ENCODE measurements at places on chromosomes 2 and 18.

DNA sequence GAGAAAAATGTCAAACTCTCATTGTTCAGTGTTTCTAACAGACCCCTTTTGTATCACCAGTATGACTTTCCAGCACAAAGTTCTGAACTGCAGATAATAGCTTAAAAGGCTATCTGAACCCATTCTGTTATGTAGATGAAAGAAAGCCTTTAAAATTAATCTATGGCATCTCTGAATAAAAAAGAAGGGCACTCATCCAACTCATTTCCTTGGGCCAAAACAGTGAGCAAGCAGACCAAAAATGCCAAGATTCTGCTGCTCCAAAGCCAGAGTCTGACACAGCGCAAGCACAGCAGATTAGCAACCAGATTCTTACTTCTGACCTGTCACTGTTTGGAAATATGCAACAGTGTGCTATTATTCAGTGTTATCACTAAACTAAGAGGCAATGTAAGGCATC is 22.6 kb upstream of the ITGA6 start:
- no peak for DNase-seq

DNA sequence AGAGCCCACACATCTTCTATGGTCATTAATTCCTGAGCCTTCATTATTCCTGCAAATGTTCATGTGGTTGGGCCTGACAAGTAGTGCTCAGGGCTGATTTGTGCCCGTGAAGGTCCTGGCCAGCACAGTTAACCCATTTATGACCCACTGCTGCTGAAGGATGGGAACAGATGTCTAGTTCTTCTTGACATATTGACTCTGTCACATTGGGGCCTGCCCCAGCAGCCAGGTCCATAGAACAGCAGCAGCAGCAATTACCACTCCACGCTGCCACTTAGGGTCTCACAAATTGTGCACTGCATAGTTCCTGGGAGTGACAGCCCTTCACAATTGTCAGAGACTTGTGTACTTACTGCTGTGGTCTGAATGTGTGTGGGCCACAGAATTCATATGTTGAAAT is 442.3 kb upstream of the RGPD4 start:
- no peak for DNase-seq

DNA sequence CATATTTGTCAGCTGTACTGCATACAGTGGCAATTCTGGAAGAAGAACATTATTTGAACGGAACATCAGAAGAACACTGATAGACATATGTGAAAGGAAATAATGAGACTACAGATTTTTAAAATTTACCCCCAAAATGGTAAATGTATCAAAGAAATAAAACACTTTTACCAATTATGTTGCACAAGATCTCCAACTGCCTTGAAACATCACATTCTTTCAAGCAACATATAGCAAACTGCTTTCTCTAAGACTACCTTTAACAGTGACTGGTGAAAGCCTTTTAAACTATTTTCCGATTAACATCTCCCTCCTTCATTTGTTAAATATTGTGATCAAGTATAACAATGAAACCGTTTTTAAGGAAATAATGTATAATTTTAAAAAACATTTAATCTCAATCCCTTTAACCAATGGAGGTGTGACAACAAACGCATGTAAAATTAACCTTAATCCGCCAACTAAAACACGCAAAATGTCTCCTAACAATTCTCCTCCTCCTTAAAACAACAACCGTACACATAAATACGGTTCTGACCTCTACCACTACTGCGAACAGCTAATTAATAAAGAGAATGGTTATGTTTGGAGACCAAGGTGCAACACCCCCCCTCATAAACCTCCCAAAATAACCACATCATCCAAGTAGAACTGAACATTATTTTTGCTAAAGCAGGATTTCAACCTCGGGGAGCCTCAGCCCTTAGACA is 2.4 kb downstream of the FBXO11 start:
- no peak for DNase-seq

DNA sequence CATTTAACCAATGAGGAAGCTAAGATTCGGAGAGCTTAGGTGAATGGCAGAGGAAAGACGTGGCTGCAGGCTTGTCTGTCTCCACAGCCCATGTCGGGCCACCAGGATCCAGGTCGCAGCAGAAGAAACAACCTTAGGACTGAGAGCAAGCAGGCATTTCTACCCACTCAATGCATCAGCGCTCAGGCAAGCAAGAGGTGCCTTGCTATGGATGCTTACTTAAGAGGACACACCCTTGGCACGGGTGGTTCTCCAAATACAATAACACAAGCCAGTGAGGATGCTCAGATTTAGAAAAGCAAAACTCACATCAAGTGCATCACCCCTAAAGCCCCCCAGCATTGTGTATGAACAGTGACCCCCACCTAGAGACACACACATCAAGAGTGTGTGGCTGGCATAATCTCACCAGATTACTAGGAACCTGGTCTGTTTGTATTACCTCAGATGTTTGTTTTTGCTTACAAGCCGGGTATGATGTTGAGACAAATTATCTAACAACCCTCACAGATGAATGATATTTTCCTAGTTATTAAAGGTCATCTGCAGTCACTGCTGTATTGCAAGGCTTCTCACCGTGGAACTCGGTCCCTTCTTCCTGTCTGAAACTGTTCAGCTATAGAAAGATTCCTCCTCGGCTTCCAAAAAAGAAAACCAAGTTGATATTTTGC is 34.2 kb upstream of the NPAS2 start:
- no peak for DNase-seq

- DNase-seq, result peak; percentile 81
These were observed 204.2 kb downstream of the TMEM247 start for GRCh38 chr2:46683541-46683940.

DNA sequence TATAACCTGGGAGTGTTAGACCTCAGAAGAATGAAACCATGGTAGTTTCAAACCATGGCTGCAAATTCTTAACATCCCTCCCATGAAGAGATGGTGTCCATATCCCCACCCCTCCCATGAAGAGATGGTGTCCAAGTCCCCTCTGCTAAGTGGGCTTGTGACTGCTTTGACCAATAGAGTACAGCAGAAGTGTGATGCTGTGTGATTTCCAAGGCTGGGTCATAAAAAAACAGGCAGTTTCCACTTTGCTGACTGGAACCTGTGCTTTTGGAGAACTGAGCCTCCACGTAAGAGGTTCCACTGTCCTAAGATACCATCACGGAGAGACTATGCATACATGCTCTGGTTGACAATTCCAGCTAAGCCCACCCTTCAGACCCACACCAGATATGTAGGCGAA is 65.5 kb downstream of the MRO start:
- no peak for DNase-seq

GRCh38 chr18:75250471-75250821 is 39.8 kb downstream of the TSHZ1 start:
- no peak for DNase-seq

GRCh38 chr18:22710673-22711191 is 222.4 kb upstream of the RBBP8 start:
- DNase-seq, result no peak

DNA sequence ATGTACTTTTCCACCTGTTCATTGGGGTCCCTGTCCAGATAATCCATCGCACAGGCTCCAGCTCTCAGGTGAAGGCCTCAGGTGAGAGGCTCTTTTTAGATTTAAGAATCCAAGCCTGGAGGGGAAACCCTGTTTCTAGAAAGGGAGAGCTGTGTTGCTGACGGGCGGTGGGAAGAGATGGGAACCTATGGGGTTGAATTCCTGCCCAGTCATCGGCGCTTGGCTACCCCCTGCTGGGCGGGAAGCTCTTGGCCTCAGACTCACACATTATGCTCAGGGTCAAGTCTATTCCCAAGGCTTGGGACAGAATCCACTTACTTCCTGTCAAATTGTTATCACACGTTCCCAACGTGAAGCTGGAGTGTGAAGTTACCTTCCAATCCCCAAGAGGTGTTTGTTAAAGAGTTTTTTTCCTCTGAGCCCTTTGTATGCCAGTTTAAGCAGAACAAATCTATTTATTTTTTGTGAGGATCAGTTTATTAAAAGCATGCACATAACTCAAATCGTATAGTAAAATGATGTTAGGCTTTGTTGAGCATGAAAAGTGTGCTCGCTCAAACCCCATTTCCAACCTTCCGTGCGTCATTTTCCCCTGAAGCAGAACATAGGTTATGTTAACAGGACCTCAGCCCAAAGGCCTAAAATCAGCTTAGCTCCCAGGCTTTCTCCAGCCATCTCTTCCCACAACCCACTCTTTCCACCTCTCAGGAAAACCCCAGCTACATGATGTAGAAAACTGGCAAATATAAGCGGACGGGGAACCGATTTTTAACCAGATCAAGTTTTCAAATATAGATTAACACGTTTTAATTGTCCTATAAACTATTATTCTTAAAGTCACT is 181.7 kb upstream of the ETAA1 start:
- DNase-seq, result peak; percentile 74

- no peak for DNase-seq
These were observed 16.8 kb upstream of the ALLC start for GRCh38 chr2:3641181-3641580.

- peak; percentile 68 for DNase-seq
These were observed 941.9 kb downstream of the SLC4A3 start for GRCh38 chr2:220569112-220569897.

- DNase-seq, result no peak
These were observed 292.5 kb downstream of the MTX2 start for GRCh38 chr2:176561706-176562105.

DNA sequence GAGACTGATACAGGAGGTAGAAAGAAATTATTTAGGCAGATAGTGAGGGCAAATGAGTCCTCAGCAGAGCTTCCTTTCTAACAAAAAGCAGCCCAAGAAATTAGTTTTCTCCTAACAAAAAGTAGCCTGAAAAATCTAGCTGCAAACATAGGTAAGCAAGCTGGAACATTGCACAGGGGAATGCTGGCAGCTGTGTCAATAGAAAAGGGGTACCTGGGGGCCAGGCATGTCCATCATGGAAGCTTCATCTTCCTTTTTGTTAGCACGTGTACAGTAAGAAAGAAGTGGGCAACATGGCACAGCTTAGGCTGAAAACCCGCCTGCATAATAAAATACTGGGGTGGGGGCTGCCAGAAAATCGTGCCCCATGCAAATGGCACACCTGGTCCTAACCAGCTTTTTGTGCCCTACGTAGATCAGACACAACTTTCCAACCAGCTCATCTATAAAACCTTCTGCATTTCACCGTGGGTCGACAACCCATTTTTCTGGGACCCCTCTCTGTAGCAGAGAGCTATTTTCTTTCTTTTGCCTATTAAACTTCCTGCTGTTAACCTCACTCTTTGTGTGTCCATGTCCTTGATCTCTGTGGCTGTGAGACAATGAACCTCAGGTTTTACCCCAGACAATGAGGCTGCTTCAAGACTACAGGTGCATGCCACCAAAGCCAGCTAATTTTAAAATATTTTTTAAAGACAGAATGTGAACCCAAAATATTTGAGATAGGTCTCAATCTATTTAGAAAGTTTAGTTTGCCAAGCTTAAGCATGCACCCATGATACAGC is 6.6 kb upstream of the MTHFD2 start:
- DNase-seq, result peak; percentile 22

- no peak for DNase-seq
These were observed 101.5 kb downstream of the SCG2 start for GRCh38 chr2:223500709-223501108.

DNA sequence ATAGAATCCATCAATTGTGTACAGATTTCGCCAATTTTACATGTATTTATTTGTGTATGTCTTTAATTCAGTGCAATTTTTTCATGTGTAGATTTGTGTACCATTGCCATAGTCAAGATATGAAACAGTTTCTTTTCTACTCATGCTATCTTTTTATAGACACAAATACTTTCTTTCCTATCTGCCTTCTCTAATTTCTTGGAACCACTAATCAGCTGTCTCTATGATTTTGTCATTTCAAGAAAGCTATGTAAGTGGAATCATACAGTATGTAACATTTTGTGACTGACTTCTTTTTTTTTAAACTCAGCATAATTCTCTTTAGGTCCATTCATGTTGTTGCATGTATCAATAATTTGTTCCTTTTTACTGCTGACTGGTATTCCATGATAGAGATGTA is 33.3 kb downstream of the KIAA1328 start:
- no peak for DNase-seq

- no peak for DNase-seq
These were observed 7.6 kb downstream of the PLEKHM3 start for GRCh38 chr2:208017721-208018120.

DNA sequence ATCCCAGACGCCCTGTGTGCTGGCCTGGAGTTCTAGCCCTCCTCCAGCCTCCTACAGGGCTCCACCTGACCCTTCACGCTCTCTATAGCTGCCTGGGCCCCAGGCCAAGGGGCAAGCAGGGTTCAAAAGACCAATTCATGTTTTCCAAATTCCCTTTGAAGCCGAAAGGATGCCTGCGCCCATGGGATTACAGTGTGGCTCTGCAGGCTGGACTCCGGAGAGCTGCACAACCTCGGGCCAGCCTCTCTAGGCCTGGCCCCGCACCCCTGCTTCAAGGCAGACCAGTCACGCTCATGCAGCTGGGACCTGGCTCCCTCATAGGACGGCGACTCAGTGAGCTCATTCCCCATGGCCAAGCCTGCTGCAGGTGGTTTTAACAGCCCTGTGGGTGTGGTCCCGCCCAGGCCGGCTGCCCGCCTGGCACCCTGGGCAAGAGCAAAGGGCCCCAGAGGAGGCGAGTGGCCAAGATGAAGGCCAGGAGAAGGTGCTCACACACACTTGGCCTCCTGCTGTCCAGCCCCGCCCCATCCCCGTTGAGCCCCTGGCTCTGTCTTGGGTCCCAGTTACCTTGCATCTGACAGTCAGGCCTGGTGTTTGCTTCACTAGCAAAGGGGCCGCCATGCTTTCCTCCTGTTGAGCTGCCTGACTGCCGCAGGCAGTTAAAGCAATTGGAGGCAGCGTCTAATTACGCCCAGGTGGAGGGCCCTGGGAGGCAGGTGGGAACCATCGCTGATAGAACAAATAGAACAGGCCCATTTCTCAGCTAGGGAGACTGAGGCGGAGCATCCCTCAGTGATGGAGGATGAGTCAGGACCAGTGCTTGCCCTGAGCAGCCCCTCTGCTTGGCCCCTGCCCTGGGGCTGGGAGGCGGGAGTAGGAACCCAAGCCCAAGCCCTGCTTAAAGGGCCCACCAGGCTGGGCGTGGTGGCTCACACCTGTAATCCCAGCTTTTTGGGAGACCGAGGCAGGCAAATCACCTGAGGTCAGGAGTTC is 56.9 kb downstream of the SMAD7 start:
- no peak for DNase-seq

All from NCI-H510A treated with DMSO at 0.1 percent for 48 hours (cell line).